ENCODE measurements at places on chromosomes 13 and 19.

- DNase-seq: no peak
Observed at GRCh38 chr19:56153507-56153906, 12.4 kb downstream of the ZNF444 start.

GRCh38 chr19:13319526-13319925 lies 169.3 kb downstream of the IER2 start:
- DNase-seq: no peak

- DNase-seq: no peak
Observed at GRCh38 chr19:47374876-47375693, 26.0 kb downstream of the DHX34 start.

- DNase-seq: no peak
Observed at GRCh38 chr13:85009447-85009846, 789.8 kb downstream of the SLITRK6 start.

DNA sequence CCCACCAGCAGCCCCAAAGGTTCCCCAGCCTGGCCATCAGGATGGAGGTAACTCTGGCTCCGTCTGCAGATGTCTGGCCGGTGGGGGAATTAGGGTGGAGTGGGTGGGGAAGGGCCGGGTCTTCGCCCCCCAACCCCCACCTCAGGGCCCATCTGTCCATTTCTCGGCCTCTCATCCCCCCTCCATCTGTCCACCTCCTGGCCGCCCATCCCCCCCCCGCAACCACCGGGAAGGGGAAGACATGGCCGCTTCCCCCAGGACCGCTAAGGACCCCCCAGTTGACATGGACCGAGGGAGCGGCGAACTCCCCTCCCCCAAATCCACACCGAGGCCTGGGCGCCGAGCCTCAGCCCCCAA lies 793 bp downstream of the LRFN1 start:
- DNase-seq: no peak

GRCh38 chr19:56712611-56713276 lies 41.2 kb upstream of the ZNF835 start:
- DNase-seq: no peak

GRCh38 chr13:84672616-84673015 lies 790.3 kb upstream of the SLITRK1 start:
- DNase-seq: no peak

- DNase-seq: no peak
Observed at GRCh38 chr13:74135326-74136083, 1.3 kb upstream of the KLF12 start.

DNA sequence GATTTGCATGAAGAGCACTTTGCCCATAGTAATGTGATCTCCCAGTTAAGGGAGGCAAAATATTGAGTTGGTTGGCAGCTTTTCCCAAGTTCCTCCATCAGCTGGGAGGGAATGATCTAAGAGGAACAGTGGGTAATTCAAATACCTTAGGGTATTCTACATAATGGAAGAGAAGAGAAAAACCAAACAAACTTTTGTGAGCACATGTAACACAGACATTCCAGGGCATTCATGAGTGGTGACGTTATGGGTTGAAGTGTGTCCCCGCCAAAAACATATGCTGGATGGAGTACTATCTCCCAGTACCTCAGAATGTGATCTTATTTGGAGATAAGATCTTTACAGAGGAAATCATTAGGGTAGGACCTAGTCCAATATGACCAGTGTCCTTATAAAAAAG lies 220.1 kb downstream of the FOXO1 start:
- no peak for DNase-seq

GRCh38 chr19:41324921-41325639 lies 15.1 kb downstream of the CCDC97 start:
- DNase-seq: no peak

DNA sequence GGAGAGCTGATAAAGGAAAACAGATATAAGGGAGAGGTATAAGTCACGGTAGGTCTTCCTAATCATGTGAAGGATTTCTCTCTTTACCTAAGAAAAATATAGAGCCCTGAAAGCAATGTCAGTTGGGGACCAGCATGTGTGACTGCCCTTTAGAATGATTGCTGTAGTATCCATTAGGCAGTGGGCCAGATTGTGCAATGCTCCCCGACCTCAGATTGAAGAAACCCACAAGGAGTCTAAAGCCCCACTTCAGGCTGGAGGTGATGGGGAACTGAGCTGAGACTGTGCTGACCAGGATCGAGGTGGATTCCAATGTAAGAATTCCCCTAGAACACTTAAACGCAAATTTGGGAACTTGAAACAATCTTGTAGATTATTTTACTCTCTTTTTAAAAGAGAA lies 614.4 kb downstream of the LIG4 start:
- no peak for DNase-seq

GRCh38 chr13:74056801-74057542 lies 77.2 kb downstream of the KLF12 start:
- DNase-seq: no peak

- no peak for DNase-seq
Observed at GRCh38 chr19:15199661-15200552, 888 bp downstream of the NOTCH3 start.

All from vagina (tissue), 2 donors.